Heart right ventricle (tissue), 16 donors: ENCODE measurements at places on chromosomes 7 and 10. TPM values are rescaled to one million over a fixed set of nuclear protein-coding genes. Genes with fewer than 3 reads are reported as not detected.
A peak's percentile ranks its signal among the peaks of the same experiment; 100 is the strongest.

DNA sequence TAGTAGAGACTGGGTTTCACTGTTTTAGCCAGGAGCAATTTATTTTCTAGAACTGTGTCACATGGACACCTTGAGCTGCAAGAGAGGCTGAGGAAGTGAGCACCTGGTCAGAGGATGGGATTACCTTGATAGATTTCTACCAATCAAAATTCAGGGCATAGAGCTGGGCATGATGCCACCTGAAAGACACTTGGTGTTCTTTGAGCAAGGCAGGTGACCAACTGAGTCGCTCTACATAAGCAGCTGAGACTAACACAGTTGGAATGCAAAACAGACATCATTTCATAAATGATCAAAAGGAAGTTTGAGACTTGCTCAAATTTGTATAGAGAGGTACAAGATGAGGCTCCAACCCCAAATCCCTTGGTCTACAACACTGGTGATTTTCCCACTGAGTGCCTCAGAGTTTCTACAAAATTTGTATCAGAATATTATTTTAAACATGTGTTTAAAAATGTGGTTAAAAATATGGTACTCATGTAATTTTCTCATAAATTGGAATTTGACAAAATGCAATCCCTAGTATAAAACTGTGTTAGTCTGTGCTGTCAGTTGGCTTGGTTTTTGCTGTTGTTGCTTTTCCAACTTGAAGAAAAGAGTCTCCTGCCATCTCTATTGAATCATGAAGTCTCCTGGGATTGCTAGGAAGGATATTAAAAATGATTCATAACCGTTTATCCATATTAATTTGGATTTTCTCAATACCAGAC lies 156.4 kb upstream of the MDFIC start:
- DNase-seq, result no peak

DNA sequence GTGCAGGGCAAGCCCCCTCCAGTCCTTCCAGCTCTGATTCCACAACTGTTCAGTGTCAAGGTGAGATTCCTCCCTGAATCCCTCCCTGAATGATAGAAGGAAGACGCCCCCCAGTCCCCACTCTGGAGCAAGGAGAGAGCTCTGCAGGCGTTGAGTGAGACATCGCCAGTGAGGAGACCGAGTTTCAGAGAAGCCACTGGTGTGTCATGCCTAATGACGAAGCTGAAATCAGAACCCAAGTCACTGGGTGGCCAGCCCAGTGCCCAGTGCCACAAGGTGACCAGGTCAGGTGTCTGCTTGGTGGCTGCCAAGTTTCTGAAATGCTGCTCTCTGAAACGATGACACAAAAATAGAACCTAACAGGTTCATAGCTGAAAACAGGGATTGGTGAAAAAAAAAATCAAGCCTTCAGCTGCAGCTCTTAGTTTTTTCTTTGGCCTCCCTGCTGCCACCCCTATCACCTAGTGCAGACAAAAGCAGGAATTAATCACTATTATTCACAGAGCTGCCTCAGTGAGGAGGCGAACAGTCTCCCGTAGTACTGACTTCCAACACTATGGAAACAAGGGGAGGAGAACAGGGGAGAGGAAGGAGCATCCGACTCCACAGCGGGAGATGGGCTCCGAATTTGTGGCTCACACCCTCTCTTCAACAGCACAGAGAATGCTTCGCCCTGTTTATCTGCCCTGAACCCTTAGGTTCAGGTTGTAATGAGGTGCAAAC lies 153.5 kb downstream of the ARHGAP12 start:
- no peak for DNase-seq

- DNase-seq, result peak; percentile 82
Measured at GRCh38 chr7:30740417-30741181, 11.3 kb upstream of the INMT start.

GRCh38 chr10:29668628-29669027 lies 33.9 kb upstream of the SVIL start:
- DNase-seq, result no peak

GRCh38 chr10:30686708-30687107 lies 57.2 kb upstream of the LYZL2 start:
- DNase-seq, result no peak

DNA sequence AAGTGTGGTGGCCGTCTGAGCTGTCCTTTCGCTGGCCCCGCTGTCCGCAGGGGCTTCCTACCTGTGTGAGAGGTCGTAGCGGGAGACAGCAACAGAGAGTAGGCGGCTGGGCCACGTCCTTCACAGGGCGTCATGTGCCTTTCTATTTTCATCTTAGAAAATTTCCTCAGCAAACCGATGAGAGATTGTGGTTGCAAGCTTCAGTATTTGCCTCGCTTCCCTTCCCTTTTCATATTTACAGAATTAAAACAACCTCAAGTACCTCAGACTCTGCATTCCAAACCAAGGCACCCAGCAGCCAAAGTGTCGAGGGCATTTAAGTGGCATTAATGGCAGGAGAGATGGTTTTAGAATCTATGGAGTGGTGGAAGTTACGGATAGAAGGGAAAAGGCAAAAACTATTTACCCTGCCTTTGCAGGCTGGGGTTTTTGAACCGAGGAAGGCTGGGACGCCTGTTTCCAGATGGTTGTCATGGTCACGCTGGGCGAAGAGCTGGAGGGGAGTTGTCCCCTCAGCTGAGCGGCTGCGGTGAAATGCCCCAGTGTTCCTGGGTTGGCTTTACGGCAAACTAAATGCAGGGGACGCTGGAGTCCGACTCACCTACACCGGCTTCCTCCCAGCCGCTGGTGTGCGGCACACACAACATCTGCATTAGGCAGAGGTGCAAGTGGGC lies 41.9 kb downstream of the WIPI2 start:
- DNase-seq, result no peak

DNA sequence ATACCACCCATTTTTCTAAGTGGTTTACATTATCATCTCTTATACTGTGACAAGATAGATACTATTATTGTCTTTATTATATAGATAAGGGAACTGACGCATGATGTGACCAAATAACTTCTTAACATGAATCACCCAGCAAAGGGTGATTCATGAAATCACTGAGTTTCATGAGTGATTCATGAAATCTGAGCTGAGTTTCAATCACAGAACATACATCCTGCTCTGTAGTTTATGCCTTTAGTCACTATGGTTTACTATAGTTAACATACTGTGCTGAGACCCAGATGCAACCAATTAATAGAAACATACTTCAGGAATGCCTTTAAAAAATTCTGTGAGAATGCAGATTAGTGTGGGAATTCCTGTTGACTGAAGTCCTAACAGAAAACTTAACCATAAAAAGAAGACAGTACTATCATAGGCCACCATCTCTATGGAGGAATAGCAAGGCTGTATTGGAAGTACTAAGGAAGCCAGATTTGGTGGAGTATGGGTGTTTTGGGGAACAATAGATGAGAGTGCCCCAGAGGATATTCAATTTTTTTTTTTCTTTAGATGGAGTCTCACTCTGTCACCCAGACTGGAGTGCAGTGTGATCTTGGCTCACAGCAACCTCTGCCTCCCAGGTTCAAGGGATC lies 43.1 kb upstream of the SEMA3A start:
- DNase-seq, result no peak

GRCh38 chr10:49756031-49756430 lies 6.1 kb downstream of the OGDHL start:
- DNase-seq, result no peak

- no peak for DNase-seq
Measured at GRCh38 chr7:157485361-157485831, 148.6 kb downstream of the DNAJB6 start.

DNA sequence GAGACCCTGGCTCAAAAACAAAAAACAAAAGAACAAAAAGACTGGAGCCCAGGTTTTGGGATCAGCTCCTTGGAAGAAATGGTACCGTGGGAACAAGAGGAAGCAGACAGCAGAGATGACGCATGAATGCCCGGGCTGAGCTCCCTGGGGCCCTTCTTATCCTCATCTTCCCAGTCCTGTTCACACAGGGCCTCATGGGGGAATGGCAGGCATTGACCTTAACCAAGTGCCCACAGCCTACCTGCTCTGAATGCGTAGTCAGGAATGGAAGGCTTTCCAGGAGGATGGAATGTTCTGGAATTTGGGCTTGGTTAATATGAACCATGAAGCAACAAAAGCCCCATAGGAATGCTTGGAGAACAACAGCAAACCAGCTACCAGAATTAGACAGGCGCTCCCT lies 154.7 kb downstream of the PRPF18 start:
- DNase-seq, result no peak

DNA sequence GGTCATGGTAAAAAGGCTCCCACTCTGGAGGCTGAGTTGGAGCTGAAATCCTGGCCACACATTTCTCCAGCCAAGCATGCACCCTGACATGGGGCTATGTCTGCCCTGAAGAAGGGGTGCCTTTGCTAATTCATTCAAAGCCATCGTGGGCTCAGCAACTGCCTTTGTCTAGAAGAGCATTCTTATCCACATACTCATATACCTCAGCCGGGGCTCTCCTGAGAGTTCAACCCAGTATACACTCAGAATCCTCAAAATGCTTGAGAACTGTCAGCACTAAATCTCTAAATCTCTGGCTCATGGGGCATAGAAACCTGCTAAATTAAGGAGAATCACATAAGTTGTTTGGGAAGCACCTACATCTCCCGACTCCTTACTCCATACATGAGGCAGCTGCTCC lies 89.3 kb downstream of the MRPL32 start:
- no peak for DNase-seq

GRCh38 chr10:51008346-51008745 lies 65.9 kb upstream of the PRKG1 start:
- DNase-seq, result no peak

DNA sequence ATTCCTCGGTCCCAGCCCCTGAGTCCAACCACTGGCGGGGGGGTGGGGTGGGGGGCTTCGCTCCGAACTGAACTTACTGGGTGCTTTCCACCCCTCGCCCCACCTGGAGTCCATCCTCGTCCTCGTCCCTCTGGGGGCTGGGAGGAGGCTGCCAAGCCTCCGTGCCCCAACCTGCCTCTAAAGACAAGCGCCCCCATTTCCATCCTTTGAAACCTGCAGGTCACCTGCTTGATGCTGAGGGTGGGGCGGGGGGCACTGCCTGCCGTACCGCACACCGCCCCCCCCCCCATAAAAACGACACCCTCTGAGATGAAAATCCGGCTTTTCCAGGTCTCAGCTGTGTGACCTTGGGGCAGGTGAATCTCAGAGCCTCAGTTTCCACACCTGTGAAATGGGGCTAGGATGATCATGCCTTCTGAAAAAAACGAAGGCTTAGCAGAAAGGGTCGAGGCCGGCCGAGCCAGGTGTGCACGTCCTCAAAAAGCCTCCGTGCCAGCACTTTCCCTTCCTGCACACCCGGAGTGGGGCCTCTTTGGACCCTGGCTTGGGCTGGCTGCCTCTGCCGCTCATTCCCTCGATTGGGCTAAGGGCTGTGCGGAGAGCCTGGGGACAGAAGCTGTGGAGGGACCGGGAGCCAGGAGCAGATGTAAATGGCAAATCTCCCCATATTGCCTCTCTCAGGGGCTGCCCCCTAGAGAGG lies 967 bp downstream of the ELFN1 start:
- DNase-seq, result no peak

GRCh38 chr10:6786579-6787031 lies 206.5 kb upstream of the PRKCQ start:
- DNase-seq, result no peak

- no peak for DNase-seq
Measured at GRCh38 chr7:91248996-91249395, 15.2 kb upstream of the FZD1 start.

DNA sequence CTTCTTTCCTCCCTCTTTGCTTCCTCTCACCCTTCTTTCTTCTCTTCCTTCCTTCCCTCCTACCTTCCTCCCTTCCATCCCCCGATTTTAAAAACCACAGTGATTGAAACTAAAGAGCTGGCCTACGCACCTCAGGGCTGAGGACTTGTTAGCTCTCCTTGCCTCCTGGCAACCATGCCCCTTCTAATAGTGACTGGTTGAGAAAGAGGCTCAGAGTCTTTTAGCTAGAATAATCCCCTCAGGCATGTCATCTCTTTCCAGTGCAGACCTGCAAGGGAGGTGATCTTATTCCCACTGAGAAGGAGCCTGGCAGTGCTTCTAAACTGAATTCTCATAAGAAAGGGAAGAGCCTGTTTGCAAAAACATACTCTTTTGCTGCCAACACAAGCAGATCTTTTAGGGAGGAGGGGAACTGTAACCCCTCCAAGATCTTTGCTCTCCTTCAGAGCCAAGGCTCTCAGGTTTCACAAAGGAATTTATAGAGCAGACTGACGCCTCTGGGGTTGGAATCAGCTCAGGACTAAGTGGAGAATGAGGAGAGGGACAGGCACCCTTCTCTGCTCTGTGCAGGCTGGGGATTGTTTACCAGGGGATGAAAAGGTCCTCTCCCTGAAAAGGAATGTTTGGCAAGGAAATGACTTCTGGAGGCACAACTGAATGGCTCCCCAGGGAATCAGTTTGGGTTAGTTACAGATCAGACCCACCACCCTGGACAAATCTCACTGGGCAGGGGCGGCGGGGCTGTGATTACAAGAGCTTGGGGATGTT lies 9.4 kb upstream of the ANKRD1 start:
- peak; percentile 15 for DNase-seq

DNA sequence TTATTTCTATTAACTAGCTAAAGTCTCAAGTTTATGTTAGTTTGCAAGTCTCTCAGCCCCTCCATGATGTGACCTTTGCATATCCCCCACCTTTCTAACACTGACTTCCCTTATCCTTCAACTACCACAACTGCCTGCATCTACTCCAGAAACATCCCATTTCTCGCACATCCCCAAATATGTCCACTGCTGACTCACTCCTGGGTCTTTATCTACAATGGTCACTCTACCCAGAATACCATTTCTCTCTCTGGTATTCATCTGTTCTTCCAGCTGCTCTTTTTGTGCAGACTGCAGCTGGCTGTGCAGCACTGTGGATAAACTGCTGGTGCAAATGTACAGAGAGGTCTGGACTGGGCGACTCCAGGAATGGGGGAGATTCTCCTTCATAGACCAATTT lies 32.7 kb upstream of the PRSS1 start:
- DNase-seq, result no peak

- peak; percentile 70 for DNase-seq
Measured at GRCh38 chr10:122298598-122299301, 27.7 kb downstream of the BTBD16 start.

DNA sequence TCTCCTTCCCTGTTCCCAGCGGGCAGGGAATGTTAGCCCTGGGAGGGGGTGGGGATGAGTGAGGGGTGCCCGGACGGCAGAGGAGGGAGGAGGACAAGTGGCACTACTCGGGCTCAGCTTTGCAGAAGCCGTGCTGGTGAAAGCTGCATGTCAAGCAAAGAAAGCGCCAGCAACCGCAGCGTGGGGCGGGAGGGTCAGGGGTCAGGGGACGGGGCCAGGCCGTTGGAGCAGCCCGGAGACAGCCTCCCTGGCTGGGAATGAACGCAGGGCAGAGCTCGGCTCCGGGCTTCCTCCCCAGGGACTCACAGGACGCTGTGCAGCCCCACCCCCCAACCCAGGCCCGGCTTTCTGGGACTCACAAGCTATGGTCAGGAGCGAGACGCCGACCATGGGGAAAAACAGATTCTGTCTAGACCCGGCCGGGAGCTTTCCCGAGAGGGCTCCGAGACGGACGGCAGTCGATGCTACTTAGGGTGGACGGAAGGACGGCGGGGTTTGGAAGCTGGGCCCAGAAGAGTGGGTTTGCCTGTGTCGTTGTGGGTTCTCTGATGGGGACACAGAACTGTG lies 113.4 kb downstream of the VIPR2 start:
- DNase-seq, result peak; percentile 76

The ANXA11 gene
- 432 TPM for total RNA-seq

The CABCOCO1 gene
- total RNA-seq, result not detected

The DGKB gene
- 1.2 TPM for total RNA-seq

The AKR1C3 gene
- total RNA-seq, result 19.4 TPM

The MLXIPL gene
- 2.0 TPM for total RNA-seq

The RPEL1 gene
- not detected for total RNA-seq

The MRPS17 gene
- total RNA-seq, result 16.9 TPM

The OR2A12 gene
- total RNA-seq, result not detected

The CD36 gene
- 925 TPM for total RNA-seq
